GM04503 (cell line): ENCODE measurements at places on chromosomes 2 and 18.

- no peak for DNase-seq
Measured at GRCh38 chr18:25279133-25279532, 72.8 kb downstream of the ZNF521 start.

DNA sequence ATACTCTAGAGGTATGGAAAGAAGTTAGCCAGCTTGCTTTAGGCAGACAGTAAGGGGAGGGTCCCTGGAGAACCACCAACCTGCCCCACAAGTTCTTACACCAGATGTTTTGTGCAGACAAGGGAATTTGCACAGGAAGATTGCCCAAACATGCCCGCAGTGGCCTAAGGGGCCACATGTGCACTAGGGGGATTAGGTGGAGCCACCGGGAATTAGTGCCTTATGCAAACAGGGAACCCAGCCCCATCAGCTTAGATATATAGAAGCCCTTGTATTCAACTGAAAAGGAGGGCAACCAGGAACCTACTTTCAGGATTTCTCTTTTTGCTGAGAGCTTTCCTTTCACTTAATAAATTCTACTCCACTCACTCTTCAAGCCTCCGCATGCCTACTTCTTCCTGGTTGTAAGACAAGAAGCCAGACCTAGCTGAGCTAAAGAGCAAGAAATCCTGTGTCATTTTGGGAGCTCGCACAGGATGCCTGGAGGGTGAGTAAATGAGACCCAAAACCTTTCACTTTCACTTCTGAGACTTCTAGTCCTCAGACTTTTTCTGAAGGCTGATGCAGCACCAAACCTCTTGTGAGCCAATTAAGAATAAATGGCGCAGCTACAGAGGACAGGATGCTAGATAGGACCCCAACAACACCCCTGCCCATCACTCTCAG is 146.3 kb downstream of the GCA start:
- DNase-seq: no peak

DNA sequence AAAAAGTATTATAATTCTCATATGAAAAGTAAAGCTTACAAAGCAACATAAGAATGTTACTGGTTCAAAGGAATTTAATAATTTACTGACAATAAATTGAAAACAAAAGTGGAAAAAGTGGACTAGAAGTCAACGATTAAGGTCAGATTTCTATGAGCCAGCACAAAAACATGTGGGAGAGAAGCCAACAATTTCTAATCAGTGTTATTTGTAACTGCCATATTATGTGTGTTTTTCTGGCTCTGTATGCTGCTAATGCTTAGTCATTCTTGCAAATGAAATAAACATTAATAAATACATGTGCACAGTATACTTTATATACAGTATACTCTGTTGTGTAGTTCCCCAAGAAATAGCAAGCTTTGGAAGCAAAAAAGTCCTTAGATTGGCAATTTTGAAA is 301.3 kb upstream of the RGPD4 start:
- DNase-seq: no peak

- no peak for DNase-seq
Measured at GRCh38 chr18:52237551-52237950, 102.4 kb upstream of the DCC start.

- no peak for DNase-seq
Measured at GRCh38 chr18:62663731-62664336, 51.5 kb upstream of the PHLPP1 start.

GRCh38 chr2:102588213-102588939 is 31.0 kb upstream of the SLC9A2 start:
- DNase-seq: no peak

DNA sequence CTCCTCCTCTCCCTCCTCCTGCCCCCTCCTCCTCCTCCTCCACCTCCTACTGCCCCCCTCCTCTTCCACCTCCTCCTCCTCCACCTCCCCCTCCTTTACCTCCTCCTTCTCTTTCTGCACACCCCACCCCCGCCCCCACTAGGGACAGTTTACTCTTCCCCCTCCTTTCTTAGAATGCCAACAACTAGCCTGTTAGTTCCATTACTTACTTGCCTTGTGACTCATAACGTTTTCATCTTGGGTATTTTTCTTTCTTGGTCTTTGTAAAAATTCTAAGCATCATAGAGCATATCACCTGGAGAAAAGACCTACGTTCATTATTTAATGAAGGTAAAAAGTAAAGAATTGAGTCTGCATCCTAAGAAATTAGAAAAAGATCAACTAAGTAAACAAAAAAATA is 165.3 kb downstream of the NEDD4L start:
- DNase-seq: no peak

- no peak for DNase-seq
Measured at GRCh38 chr2:148103946-148104345, 83.1 kb downstream of the MBD5 start.

DNA sequence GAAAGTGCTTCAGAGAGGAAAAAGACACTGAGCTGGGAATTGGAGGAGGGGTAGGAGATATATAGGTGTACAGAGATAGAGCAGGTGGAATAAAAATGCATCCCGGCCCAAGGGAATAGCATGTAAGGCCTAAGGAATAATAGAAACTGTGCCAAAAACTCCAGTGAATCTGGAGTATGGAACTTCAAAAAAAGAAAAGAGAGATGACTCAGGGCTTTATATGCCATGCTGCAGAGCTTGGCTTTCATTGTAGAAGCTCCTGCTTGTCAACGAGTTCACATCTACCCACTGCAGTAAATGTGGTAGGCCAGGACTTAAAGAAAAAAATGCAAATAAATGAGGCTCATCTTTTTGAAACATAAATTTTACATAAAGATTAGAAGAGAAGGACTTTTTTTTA is 131.8 kb downstream of the MREG start:
- no peak for DNase-seq
